Muscle of back (tissue), 13 donors: ENCODE measurements at places on chromosomes 13 and 19. TPM values are rescaled to one million over a fixed set of nuclear protein-coding genes. Genes with fewer than 3 reads are reported as not detected.
A peak's percentile ranks its signal among the peaks of the same experiment; 100 is the strongest.

DNA sequence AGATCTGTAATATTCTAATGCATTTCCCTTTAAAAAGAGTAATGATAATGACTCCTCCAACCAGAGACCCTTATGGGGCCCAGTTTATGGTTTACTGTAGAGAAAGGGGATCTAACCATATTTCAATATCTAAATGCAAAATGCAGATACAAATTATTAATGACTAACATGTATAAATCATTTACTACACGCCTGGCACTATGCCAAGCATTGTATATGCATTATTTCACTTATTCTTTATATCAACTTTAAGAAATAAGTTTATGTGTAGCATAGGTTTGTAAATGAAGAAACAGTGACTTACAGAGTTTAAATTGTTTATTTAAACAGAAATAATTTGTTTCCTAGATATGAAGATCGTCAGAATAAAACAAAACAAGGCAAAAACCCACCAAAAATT is 86.2 kb upstream of the SCEL start:
- DNase-seq: no peak

GRCh38 chr19:29495901-29496441 is 29.8 kb upstream of the VSTM2B start:
- DNase-seq: no peak

Gene C1QTNF9
- 5.7 TPM for polyA plus RNA-seq

GRCh38 chr13:38661010-38661675 is 25.7 kb upstream of the FREM2 start:
- DNase-seq: peak; percentile 12

Gene NPAS1
- 2.7 TPM for polyA plus RNA-seq

GRCh38 chr13:21557995-21558394 is 46.0 kb downstream of the MICU2 start:
- no peak for DNase-seq

DNA sequence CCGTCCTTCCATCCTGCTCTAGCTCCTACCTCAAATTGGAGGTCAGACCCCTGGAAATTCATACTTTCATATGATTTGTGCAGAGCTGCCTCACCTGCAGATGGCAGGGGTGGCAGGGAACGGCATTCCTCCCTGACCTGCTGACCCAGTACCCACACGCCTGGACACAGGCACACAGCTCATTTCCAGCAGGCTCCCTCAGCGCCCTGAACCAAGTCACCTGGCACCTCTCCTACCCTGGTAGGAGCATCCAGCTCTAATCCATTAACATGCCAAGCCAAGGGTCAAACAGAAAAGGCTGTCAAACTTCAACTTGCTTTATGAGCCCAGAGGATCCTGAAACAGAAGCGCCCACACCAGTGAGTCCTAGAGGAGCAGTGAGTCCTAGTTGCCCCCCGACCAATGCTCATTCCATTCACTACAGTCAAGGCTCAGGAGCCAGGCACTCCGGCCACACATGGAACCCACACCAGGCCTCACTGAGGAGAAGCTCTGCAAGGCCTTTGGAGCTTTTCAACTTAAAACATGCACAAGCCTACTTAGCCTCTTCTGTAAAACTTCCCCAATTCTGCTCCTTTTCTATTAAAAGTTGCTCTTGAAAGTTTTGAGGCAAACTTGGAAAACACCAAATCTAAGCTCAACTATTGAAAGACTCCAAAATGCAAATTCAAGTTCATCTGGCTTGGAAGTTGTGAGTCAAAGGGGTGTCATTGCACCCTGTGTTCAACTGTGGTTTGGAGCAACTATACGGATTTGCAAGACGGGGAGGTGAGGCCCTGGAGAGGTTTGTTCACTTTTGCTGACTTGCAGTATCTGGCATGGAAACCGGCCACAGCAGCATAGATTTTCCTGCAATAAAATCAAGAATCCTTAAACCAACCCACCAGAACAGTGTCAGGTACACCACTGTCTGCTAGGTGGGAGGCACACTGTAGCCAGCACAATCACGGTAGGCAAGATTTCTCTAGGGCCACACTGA is 96.7 kb downstream of the CRYL1 start:
- DNase-seq: no peak

Gene REX1BD
- polyA plus RNA-seq: 20.4 TPM

DNA sequence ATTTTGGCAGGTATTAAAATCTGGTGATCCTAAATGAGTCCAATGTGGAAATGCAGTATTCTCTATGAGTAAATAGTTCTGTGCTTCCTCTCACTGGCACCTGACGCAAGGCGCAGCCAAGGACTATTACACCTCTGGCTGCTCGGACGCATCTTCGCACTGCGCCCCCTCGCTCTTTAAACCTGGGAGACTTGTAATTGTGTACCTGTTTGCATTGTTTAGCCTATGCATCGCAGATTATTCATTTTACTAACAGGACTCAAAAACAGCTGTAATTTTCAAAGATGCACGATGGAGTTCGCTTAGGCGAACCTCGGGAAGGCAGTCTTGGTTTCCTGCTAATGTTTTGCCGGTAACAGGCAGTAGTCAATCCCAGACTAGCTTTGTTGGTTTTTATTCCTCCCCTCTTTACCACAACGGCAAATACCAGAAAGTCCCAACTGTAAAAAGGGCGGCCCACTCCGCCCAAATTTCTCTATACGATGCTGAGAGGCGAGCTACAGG is 113.2 kb downstream of the KCNRG start:
- no peak for DNase-seq
